ENCODE measurements at places on chromosomes 1 and 21.

- DNase-seq, result no peak
Measured at GRCh38 chr1:98923667-98924066, 81.0 kb downstream of the PLPPR5 start.

DNA sequence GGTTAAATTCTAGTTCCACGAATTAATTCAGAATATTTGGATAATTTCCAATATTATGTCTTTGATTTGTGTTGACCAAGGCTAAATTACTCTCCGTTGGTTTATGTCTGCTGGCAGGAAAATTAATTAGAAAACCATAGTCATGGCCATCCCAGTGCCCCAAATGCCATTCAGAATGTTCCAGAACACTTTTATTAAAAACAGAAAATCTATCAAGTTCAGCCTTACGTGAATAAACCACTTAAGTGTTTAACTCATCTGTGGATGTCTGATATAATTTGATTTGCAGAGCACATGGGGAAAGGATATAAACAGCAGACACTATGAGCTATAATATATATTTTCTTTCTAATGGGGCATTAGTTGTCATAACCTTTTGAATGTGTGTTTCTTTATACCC is 480.7 kb downstream of the MRPL39 start:
- DNase-seq, result no peak

GRCh38 chr1:6963912-6964307 is 178.7 kb downstream of the CAMTA1 start:
- DNase-seq, result no peak

DNA sequence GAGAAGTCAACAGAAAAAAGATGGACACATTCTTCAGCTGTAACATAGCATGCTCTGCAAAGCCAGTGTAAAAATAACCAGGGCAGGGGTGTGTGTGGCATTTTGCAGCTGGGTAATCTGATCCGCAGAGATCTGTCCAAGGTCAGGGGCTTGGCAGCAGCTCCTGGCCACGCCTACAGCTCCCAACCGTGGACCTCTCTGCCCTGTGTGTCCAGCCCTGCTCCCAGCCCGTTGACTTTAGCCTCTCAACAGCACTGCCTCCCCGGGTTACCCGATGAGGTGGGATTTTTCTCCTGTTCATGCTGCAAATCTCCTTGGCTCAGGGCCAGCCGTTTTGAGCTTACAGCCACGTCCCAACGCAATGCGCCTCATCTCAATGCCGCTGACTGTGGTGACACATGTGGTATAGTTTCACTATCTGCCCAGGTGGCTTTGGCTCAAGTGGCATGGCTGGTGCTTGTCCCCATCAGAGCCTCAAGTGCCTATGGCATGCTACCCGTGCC is 68.1 kb downstream of the VWA5B1 start:
- DNase-seq, result no peak

DNA sequence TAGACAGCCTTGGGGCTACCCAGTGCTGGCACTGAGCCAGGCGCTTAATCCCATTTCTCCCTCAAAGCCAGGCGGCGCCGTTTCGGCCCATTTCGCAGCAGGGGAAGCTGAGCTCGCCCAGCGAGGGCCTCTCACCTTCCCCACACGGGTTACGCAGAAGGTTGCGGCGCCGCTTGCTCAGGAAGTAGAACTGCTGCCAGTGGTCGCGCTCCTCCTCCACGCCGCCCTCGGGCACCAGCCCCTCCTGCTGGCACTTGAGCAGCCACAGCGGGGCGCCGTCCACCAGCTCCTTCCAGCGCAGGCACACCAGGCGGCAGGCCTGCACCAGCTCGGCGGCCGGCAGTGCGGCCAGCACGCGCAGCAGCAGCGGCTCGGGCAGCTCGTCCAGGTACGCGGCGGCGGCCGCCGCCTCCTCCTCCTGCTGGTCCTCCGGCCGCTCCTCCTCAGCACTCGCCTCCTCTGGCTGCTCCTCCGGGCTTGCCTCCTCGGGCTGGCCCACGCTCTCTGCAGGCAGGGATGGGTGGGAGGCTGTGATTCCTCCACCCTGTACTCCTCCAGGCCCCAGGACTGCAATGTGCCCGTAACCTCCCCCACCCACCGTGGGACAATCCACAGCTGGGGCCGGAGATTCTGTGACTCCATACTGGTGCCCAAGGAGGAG is 3.8 kb downstream of the FBXO2 start:
- DNase-seq, result peak; percentile 79

DNA sequence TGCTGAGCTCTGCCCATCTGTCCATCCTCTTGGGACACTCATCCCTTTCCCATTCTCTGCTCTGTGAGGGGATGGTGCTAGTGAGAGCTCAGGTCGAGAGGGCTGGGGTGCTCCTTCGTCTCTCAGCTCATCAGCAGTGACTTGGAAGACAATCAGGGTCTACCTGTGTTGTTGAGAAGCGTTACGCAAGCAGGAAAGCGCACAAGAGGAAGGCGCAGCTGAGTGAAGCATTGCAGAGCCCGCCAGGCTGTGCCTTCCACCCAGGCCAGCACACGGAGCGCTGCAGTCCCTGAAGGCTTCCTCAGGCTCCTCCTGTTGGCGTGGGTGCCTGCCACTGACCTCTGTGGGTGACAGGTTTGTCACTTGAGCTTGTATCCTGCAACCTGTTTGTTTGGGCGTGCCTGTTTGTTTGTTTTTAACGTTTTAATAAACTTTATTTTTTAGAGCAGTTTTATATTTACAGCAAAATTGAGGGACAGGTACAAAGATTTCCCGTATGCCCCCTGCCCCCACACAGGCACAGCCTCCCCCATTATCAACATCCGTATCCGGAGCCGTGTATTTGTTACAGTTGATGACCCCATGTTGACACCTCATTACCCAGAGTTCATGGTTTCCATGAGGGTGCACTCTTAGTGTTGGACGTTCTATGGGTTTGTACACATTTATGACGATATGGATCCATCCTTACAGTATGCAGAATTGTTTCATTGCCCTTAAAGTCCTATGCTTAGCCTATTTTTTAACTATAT is 36.7 kb downstream of the ADARB1 start:
- no peak for DNase-seq

GRCh38 chr1:63005812-63006211 is 221.9 kb downstream of the ATG4C start:
- DNase-seq, result no peak

DNA sequence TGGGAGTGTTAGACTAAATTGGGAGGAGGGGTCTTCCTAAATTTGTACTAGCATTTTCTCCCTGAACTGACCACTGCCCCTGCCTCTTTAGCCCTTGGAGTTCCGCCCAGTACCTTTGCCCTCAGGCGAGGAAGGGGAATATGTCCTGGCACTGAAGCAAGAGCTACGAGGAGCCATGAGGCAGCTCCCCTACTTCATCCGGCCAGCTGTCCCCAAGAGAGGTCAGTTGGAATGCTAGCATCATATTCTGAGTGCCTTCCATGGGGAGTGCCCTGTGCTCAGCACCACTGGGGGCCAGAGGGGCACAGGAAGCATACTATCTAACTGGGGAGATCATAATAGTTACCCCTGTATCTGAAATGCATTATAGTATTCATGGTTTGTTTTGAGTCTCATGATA is 10.7 kb downstream of the POLR3GL start:
- DNase-seq, result no peak

DNA sequence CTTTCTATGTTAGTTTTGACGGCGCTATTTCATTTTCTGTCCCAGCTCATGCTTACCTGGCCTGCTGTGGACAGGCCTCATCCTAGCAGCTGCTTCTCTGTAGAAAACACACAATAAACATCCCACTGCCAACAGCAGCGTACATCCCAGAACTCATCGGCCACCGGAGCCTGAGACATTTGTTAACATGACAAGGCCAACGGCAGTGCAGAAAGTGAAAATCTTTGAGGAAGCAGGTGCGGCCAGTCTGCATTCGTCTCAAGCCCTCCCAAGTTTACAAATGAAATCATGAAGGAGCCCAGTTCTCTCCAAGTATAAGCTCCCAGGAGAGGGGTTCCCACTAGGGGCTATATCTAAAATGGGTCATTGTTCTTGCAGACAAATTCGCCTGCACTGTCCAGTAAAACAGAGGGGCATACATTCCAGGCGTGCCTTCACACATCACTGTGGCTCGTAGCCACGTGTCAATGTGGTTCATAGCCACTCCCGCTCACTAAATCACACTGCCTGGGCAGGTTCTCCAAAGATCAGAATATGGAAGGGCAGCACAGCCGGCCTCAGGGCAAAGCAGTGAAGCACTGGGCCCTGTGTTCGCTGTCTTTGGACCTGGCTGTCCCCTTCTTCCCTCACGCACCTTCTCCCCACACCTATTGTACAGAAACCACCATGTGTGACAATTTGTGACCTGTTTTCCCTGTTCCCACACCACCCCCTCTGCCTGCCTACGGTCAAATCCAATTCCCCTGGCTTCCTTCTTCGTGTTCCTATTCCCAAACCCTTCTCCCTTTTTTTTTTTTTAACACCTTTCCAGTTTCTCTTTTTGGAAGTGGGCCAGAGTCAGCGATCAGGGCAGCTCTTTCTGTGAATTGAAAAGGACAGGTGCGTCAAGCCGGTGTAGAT is 27.0 kb upstream of the ABCG1 start:
- DNase-seq, result no peak

DNA sequence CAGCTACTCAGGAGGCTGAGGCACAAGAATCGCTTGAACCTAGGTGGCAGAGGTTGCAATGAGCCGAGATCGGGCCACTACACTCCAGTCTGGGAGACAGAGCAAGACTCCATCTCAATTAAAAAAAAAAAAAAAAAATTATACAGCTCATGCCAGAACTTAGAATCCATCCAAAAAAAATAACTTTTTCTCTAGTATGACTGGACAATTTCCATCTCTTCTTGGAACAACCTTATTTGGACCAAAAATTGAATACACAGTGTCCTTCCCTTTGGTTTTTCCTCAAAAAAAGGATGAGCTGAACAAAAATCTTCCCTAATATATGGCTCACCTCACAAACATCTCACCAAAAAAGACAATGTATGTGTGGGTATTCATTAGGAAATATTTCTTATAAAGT is 73.7 kb downstream of the TOR3A start:
- no peak for DNase-seq

DNA sequence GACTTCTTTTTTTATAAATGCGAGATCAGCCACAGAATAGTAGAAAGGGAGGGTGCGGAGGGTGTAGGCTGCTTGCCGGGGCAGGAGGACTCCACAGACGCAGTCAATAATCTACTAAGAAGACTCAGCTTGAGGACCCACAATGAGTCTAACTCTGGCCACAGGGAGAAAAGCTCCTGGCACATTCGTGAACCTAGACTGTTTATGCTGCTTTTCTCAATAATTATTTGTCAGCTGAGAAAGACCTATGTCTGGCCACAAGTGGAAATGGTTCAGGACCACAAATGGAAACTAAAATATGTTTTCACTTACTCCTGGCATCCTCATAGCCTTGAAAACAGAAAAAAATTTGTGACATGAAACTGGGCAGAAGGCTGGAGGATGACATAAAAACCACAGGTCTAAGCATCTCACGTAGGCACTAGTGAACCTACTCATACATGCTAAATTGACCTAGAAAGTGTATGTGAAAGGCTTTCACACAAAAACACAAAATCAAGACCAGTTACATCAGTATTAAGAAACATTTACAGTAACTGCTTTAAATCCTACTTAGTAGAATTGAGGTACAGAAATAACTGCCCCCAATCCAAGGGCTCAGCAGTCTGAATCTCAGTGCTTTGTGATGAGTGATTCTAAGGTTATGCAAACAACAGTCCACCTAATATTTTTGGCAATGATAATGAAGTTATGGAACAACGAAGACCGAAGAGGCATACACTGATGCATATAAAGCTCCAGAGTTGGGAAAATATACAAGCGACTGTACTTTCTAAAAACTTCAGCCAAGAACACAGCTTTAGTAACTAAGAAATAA is 159.5 kb downstream of the SLC45A1 start:
- DNase-seq, result no peak

DNA sequence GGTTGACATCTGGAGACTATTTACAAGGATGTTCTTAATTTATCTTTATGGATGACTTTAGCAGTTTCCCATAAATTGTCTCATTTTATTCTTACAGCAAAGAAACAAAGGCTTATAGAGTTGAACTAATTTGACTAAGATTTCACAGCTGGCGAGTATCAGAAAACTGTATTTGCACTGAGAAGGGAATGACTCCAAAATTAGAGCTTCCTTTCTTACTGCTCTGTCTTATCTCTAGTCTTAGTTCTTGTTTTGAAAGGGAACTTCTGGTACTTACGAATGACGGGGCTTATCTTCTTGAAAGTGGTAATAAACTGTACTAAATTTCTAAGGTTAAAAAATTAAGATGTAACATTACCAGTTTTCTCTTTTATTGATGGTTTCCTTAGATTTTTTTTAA is 13.6 kb downstream of the CNST start:
- DNase-seq, result no peak
